Activated effector memory CD4-positive, alpha-beta T cell treated with Interleukin-2 at 50 U/mL for 16 hours (primary cell): ENCODE measurements at places on chromosomes 7 and 10.

GRCh38 chr10:71512761-71513539, 116.2 kb downstream of the CDH23 start:
- DNase-seq: no peak

DNA sequence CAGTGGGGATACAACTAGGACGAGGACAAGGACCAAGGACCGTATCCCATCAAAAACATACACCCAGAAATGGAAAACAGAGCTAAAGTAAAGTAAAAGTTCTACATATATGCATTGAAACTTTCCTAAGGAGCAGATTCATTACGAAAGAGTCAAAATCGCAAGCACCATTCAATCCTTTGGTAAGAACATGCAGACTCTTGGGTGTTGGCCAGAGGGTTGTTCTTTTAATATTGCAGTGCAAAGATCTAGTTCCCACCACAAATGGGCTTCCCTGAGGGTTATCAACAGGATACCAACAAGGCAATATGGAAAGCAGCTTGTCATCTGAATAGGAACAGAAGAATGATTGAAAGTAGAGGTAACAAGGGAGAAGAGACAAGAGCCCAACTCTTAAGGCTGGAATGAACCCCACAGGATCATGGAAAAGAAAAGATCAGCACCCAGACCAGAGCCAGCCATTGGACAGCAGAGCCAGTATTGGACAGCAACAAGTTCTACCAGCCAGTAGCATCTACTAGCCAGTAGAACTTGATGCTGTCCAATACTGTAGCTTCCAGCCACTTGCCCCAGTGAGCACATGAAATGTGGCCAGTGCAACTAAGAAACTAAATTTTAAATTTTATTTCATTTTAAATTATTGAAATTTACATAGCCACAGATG, 66.0 kb downstream of the OSBPL3 start:
- no peak for DNase-seq

- DNase-seq: no peak
These were observed 313.6 kb upstream of the ZMIZ1 start for GRCh38 chr10:78755063-78755701.

DNA sequence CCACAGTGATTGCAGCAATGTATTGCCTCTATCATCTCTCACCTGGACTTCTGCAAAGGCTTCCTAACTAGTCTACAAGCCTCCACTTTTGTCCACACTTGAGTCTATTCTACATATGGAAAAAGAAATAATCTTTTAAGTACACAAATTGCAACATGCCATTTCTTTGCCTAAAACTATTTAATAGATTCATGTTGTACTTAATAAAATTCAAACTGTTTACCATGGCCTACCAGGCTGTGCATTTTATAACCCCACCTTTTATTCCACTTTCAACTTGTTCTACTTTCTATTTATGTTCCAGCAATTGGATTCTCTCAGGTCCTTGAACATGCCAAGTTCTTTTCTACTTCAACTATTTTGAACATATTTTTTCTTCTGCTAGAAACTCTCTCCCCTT, 128.7 kb downstream of the GPR85 start:
- no peak for DNase-seq

- DNase-seq: no peak
These were observed 138.0 kb downstream of the TACC2 start for GRCh38 chr10:122126763-122127659.

DNA sequence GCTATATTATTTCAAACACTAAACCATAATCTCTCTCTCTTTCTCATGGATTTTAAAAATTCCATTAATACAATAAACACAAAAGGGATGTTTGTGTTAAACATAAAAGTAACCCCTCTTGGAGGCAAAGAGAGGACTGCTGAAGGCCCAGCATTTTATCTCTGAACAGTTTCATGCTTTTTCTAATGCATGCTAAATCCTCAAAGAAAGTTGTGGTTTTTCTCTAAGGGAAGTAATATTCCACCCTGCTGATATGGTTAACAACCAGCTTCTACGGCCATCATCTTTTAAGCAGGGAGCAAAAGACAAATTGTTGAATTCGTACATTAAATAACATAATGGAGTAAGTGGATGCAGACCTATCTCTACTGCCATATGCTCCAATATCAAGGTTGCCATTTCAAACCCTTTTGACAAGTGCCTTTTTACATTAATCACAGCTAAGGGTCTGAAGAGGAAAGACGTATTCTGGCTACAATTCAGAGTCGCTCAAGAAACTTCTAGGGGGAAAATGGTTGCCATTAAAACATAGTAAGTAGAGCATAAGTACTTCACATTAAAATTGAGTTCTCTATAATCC, 103.1 kb downstream of the SLC25A13 start:
- no peak for DNase-seq

GRCh38 chr10:42942279-42942950, 134.5 kb upstream of the RET start:
- DNase-seq: no peak

DNA sequence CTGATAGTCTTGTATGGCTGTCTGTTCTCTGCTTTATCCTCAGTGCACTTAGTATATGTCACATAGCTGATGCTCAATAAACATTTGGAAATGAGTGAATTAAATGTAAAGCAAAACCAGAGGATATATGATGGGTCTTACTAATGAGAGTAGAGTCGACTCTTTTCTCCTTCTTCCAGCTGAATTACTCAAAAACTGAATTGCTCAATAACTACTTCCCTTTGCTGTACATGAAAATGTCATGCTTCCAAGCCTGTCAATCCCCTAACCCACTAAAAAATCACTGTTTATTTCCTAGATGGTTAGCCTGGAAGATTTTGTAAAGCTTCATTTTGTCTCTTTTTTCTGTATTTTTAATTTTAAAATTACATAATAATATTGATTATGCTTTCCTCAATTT, 88.0 kb downstream of the OR13A1 start:
- DNase-seq: no peak

- no peak for DNase-seq
These were observed 94.3 kb upstream of the AFAP1L2 start for GRCh38 chr10:114498413-114499111.

GRCh38 chr7:492714-493065, 27.0 kb downstream of the PDGFA start:
- no peak for DNase-seq

GRCh38 chr7:115145512-115145911, 223.6 kb downstream of the MDFIC start:
- DNase-seq: no peak

- DNase-seq: no peak
These were observed 53.0 kb downstream of the COL13A1 start for GRCh38 chr10:69854511-69855345.

DNA sequence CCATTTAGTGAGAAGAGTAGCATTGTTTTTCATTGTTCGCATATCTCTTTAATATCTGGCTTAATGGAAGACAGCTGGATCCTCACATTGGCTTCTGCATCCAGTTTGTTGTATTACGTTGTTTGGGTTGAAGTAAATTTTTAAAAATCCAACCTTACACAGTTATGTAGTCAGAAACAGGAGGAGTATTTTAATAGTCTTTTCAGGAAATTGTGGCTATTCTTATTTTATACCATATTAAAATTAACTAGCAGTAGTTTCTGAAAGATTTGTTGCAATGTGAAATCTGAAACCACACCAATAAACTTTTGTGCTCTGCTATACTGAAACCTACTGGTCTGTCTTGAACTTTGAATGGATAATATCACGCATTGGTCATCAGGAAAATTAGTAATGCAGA, 27.9 kb downstream of the MYPN start:
- no peak for DNase-seq

- DNase-seq: no peak
These were observed 110.1 kb upstream of the KIF5B start for GRCh38 chr10:32166365-32166764.

DNA sequence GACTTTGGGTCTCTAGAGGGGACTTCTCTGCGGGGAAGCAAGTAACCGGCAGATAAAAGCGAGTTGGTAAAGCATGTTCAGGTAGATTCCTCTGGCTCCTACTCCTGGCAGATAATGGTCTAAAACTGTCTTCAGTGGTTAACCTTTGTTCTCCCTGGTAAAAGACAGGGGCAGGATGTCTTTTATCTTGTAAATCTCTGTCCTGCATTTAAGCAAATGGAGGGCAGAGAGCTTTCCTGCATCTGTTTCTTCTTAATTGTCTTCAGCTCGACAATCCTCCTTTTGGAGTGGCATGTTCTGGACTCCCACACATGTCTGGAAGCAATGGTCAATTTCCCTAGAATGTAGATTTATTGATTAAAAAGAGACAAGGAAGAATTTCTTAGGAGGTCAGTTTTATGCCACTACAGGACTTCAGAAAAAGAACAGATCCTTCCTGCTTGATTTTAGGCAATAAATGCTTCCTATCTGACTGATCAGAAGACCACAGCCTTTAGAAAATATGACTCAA, 16.6 kb downstream of the C7orf33 start:
- no peak for DNase-seq

GRCh38 chr7:44288811-44289340, 36.5 kb downstream of the CAMK2B start:
- DNase-seq: no peak

DNA sequence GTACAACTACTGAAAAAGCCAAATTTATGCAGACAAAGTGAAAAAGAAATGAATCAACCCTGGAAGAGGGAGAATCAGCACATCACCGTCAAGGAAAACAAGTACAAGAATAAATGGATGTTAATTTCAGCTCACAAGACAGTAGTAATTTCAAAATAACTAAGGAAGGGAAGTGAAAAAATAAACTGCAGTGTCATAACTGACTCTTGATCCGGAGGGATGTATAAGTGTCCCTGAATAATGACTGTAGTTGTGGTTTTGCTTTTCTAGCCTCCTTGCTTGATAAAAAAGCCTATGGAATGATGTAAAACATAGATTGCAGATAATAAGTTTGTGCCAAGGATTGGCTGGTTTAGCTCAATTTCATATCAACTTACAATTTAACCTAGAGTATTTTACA, 721.1 kb upstream of the C7orf33 start:
- no peak for DNase-seq

GRCh38 chr7:136925556-136925955, 57.1 kb downstream of the CHRM2 start:
- no peak for DNase-seq

DNA sequence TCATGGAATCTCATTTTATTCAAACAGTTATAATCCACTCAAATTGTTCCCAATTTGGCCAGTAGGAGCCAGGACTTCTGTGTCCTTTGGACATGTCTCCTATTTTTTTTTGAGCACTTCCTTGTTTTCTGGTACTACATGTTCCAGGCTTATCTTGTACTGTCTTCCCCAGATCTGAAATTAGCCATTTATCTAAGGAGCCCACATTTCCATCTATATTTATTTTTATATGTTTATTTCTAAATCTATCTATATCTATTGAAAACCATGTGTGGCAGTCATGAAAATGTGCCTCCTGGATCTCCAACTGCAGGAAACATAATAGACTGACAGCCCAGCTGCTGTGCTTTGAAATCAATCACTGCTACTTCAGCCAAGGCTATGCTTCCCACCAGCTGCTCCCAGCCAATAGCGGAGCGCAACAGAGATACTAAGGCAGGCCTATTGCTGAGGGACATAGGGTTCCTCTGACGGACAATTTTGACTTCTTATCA, 147.1 kb downstream of the LRRC4 start:
- no peak for DNase-seq

DNA sequence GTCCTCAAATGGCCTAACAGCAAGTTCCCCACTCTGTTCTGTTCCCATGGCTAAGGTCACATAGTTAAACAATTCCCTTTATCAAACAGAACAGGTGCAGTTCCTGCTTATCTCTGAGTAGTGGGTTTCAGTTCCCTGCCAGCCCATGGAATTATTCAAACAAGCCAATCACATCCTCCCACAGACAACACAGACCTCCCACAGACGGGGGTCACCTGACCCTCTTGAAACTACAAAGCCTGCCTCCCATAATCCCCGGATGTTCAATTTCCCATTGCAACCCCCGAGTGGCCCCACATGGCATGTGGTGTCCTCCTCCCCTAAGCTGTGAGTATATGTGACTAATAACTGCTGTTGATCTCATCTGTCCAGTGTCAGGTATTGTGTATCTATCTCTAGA, 64.1 kb downstream of the TMEM168 start:
- no peak for DNase-seq

GRCh38 chr7:108093851-108094331, 36.3 kb downstream of the LAMB4 start:
- DNase-seq: no peak

- no peak for DNase-seq
These were observed 694.6 kb upstream of the SORCS1 start for GRCh38 chr10:107859065-107859464.

DNA sequence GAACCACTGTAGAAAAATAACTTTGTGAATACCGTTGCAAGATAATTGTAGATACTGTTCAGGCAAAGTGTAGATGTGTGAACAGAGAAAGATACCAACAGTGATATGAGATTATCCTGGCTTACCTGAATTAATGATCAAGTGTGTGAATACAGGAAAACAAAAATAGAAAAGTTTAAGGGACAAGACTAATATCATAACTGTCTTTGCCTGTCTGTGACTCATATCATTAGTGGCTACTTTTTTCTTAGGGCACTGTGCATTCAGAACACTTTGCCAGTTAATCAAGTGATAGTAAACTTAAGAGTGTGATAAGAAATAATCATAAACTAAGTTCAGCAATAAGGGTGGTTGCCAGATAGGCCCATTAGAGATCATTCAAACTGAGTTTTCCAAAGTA, 323.0 kb upstream of the LRGUK start:
- no peak for DNase-seq

DNA sequence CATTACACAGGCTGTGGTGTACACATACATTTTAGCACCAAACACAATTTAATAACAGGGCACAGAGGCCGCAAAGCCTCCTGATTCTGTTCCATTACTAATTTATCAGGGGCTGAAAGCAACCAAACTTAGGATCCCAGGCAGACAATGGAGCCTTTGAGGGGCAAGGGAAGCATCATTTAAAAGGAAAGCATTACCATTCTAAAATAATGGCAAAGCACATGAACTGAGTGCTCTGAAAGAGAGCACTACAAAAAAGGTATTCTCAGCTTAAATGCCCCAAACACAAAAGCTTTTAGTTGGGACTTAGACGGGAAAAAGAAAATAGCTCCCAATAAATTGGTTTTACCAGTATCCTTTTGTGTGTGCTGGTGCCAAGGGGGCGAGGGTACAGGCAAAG, 282.0 kb upstream of the ETV1 start:
- no peak for DNase-seq

GRCh38 chr7:30434140-30434799, 44.3 kb downstream of the NOD1 start:
- DNase-seq: no peak

DNA sequence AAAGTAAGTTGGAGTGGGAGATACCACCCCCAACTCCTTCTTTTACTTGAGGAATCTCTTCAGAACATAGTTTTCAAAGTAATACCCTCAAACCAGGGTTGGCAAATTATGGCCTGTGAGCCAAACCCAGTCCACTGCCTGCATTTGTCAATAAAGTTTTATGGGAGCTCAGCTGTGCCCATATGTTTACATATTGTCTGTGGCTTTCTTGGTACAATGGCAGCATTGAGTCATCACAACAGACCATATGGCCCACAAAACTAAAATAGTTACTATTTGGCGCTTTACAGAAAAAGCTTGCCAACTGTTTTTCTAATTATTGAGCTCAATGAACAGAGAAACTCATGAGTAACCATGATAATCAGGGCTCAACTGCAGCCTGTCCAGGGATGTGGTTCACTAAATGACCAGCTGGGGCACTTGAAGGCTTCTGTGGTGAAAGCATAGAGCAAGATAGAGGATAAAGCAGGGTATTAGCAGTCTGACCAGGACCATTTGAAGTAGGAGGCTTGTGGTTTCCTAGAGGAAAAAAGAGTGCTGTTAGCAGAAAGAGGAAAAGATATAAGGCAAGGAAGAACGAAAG, 196.0 kb upstream of the GRB10 start:
- no peak for DNase-seq
